ENCODE measurements at places on chromosomes 5 and 9.

- DNase-seq = no peak
Observed at GRCh38 chr5:160317434-160317833, 5.1 kb upstream of the CCNJL start.

DNA sequence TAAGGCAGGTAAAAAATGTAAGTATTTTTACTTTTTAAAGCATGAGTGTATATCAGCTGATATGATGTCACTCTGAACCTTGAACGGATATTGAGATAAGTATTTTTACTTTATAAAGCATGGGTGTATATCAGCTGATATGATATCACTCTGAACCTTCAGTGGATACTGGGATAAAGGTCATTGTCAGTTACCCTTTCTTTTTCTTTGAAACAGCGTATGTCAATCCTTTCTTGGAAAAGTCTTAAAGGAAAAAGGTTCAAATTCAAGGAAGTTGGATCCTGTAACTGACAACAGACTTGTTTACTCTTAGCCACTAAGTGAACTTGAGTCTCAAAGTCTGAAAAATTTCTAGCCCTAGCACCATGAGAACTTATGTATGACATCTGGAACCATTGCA lies 61.7 kb upstream of the IFNK start:
- DNase-seq = no peak

- DNase-seq = no peak
Observed at GRCh38 chr5:149422366-149423048, 43.4 kb upstream of the IL17B start.

- DNase-seq = no peak
Observed at GRCh38 chr9:89956907-89957306, 352.1 kb downstream of the GADD45G start.

DNA sequence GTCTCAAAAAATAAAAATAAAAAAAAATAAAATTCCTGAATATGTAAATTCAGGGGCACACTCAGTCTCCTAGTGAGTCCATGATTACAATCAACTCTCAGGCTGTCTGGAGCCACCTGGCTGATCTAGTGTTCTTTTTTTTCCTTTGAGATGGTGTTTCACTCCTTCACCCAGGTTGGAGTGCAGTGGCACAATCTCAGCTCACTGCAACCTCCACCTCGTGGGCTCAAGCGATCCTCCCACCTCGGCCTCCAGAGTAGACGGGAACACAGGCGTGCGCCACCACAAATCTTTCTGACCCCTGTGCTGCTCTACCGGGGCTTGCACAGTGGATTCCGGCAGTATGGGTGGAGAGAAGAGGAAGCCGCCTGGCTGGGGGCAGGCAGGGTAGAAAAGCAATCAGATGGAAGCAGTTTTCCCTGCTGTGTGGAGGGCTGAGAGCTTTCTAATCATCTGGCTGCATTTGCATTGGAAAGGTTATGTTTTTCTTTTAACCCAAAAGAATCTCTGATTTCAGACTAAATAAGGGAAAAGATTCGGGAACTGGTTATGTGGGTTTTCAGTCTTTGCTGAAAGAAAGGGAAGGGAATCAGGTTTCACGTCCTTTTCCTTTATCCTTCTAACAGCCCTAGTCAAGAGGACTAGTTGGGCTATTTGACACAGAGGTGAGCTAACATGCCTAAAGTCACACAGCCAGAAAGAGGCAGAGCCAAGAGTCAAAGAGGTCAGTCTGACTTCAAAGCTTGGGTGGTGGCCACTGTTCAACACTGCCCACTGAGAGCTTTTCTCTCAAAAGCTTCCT lies 26.3 kb upstream of the CORO2A start:
- DNase-seq = no peak

GRCh38 chr9:116381350-116381749 lies 227.8 kb downstream of the PAPPA start:
- no peak for DNase-seq

DNA sequence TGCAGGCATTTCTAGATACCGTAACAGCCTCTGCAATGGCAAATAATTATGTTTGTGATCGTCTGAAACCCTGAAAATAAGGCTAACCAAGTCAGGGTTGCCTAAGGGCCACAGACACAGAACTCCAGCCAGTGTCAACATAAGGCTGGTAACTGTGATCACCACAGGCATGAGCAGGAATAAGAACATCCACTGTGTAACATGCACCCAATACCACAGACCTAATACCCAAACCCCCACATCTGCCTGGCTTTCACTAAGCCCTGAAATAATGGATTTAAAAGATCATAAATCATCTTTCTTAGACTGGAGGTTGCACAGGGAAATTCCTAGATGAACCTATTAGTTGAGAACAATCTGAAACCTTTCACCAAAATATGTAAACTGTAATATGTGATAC lies 394.5 kb downstream of the NFIB start:
- no peak for DNase-seq

GRCh38 chr5:111511831-111512374 lies 432 bp downstream of the STARD4 start:
- DNase-seq = no peak

- no peak for DNase-seq
Observed at GRCh38 chr5:10452768-10453331, 11.2 kb downstream of the ROPN1L start.

DNA sequence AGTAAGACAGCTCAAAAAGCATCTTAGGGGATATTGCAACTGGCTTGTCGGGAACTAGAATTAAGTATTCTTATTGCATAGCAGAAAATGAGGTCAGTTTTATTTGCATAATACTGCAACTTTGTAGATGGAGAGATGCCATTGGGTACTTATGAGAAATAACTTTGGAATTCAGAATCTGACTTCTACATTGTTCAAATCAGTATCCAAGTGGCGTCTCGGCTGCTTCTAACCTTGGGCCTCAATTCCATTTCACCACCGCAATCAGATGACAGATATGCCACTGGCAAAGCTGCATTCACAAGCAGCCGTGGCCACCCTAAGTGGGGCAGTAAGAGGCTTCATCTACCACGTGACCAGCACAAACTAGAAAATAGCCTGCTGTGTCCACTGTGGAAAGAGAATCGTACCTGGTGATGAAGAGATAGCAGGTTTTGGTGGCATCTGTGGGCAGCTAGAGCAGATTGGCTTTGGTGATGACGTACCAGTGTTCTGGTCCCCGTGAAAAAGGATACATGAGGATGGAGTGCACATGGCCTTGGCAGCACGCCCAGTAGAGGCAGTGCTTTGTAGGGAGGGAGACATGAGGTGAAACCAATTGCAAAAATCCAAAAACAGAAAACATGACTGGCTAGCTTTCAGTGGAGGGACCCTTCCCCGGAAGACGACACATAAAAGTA lies 116.6 kb downstream of the KLHL3 start:
- no peak for DNase-seq

- no peak for DNase-seq
Observed at GRCh38 chr9:129335464-129336129, 157.5 kb upstream of the IER5L start.

All from activated effector memory CD4-positive, alpha-beta T cell treated with Interleukin-2 at 50 U/mL for 16 hours (primary cell).